ENCODE measurements at places on chromosomes 12 and 14. TPM values are rescaled to one million over a fixed set of nuclear protein-coding genes. Genes with fewer than 3 reads are reported as not detected.

The BLOC1S1 gene
- 85.6 TPM for total RNA-seq

The ABCD2 gene
- total RNA-seq: not detected

The CLEC4A gene
- total RNA-seq: 0.86 TPM

The DHH gene
- total RNA-seq: 3.9 TPM

The ZBTB42 gene
- total RNA-seq: 3.8 TPM

The KRT6C gene
- not detected for total RNA-seq

The PLEKHG7 gene
- total RNA-seq: not detected

The BDKRB2 gene
- 0.39 TPM for total RNA-seq

The DNAAF2 gene
- total RNA-seq: 6.4 TPM

The TMEM229B gene
- not detected for total RNA-seq

The EID3 gene
- total RNA-seq: 12.7 TPM

The TMTC1 gene
- 5.1 TPM for total RNA-seq

All from endothelial cell of umbilical vein (primary cell).